ENCODE measurements at places on chromosomes 6 and 20.
A peak's percentile ranks its signal among the peaks of the same experiment; 100 is the strongest.

- H3K27me3 ChIP-seq = no peaks in the 10 kb centered on the region
- H3K4me1 ChIP-seq = peaks cover 55% of the 10 kb centered on the region
These were observed 105.9 kb upstream of the PRSS16 start for GRCh38 chr6:27141529-27142015.

GRCh38 chr6:186340-186965 lies 105.8 kb upstream of the DUSP22 start:
- DNase-seq = no peak
- peaks cover 41% of the 10 kb centered on the region for H3K4me1 ChIP-seq
- no peak overlapping the region for H3K4me3 ChIP-seq
- H3K36me3 ChIP-seq = no peaks in the 10 kb centered on the region

DNA sequence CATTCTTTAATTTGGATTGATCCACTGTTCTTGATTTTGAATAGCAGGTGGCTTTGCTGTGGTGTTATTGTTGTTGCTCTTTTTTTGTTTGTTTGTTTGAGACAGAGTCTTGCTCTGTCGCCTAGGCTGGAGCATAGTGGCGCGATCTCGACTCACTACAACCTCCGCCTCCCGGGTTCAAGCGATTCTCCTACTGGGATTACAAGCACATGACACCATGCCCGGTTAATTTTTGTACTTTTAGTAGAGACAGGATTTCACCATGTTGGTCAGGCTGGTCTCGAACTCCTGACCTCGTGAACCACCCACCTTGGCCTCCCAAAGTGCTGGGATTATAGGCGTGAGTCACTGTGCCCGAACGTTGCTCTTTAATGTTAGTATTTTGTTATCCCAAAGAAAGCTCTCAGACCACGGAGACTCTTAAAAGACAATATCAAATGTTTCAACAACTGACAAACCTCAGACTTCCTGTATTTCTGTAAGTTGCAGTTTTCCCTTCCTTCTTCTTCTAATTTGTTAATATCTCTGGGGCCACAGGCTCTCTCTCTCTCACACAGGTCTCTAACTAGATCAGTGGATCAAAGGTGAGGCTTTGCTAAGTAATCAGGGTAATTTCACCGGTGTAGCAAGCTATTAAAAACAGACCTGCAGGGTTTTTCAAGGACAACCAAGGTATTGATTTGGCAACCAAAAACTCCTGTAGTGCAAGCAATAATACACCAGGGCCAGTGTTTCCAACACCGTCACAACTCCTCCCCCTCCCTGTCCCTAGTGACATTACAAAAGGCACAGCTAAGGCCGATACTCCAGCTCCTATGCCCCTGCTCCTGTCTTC lies 48.8 kb upstream of the ZNF217 start:
- H3K27me3 ChIP-seq = no peaks in the 10 kb centered on the region
- peak overlapping the region; percentile 95 for H3K27ac ChIP-seq
- peak overlapping the region; percentile 65 for H3K4me3 ChIP-seq
- H3K4me1 ChIP-seq = peaks cover 59% of the 10 kb centered on the region
- H3K36me3 ChIP-seq = no peaks in the 10 kb centered on the region
- peak; percentile 70 for DNase-seq

GRCh38 chr6:70258483-70258882 lies 44.4 kb downstream of the COL9A1 start:
- H3K4me3 ChIP-seq = no peak overlapping the region
- H3K36me3 ChIP-seq = no peaks in the 10 kb centered on the region
- no peaks in the 10 kb centered on the region for H3K4me1 ChIP-seq
- no peak overlapping the region for H3K27ac ChIP-seq
- no peak for DNase-seq
- no peaks in the 10 kb centered on the region for H3K27me3 ChIP-seq

DNA sequence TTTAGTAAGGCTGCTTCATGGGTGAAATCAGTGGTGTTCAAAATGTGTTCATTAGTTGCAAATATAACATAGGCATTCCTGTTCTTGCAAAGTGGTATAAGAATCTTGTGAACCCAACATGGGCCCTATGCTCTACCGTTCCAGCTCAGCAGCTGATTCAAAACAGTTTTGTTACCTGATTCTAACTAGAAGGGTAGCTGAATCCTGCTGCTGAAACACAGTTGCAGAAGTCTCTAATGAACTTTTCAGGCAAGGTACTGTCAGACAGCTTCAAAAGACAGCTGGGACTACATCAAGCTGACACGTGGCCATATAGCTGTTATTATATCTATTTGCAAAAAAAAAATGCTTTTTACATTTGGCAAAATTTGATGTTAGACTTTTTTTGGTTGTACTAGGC lies 22.7 kb downstream of the THEMIS start:
- H3K4me3 ChIP-seq = no peak overlapping the region
- H3K36me3 ChIP-seq = peaks cover 53% of the 10 kb centered on the region
- H3K27me3 ChIP-seq = no peaks in the 10 kb centered on the region
- no peak overlapping the region for H3K27ac ChIP-seq
- peaks cover 57% of the 10 kb centered on the region for H3K4me1 ChIP-seq
- no peak for DNase-seq

- no peak overlapping the region for H3K27ac ChIP-seq
- peaks cover 47% of the 10 kb centered on the region for H3K36me3 ChIP-seq
- DNase-seq = no peak
- no peak overlapping the region for H3K4me3 ChIP-seq
- H3K4me1 ChIP-seq = peaks cover 44% of the 10 kb centered on the region
- no peaks in the 10 kb centered on the region for H3K27me3 ChIP-seq
These were observed 64.7 kb downstream of the KCNS1 start for GRCh38 chr20:45036044-45036755.

DNA sequence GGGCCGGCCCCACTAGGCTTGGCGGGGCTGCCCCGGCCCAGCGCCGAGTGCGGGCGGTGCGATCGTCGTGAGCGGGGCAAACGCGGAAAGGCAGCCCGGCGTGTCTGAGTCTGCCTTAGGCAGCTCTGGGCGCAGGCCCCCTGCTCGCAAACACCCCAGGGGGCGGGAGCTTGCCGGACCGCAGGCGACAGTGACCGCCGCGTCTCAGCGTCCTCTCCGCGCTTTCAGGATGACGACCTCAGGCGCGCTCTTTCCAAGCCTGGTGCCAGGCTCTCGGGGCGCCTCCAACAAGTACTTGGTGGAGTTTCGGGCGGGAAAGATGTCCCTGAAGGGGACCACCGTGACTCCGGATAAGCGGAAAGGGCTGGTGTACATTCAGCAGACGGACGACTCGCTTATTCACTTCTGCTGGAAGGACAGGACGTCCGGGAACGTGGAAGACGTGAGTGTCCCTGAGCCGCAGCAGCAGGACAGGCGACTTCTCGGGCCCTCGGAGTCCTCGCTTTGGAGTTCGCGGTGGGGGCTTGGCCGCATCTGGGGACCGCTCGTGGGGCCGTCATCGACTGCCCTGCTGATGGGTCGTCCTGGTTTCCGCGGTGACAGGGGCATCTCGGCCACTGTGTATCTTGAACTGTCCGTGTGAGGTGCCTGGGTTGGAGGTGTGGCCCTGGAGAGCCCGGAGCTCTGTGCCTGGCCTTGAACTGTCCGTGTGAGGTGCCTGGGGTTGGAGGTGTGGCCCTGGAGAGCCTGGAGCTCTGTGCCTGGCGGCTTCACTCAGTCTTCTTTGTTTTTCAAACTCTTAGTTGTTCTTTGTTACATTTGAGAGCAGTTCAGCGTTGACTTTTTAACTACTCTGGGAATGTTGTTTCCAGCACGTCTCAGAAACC lies 786 bp downstream of the ADRM1 start:
- H3K4me3 ChIP-seq = peak overlapping the region; percentile 94
- H3K27ac ChIP-seq = peak overlapping the region; percentile 89

DNA sequence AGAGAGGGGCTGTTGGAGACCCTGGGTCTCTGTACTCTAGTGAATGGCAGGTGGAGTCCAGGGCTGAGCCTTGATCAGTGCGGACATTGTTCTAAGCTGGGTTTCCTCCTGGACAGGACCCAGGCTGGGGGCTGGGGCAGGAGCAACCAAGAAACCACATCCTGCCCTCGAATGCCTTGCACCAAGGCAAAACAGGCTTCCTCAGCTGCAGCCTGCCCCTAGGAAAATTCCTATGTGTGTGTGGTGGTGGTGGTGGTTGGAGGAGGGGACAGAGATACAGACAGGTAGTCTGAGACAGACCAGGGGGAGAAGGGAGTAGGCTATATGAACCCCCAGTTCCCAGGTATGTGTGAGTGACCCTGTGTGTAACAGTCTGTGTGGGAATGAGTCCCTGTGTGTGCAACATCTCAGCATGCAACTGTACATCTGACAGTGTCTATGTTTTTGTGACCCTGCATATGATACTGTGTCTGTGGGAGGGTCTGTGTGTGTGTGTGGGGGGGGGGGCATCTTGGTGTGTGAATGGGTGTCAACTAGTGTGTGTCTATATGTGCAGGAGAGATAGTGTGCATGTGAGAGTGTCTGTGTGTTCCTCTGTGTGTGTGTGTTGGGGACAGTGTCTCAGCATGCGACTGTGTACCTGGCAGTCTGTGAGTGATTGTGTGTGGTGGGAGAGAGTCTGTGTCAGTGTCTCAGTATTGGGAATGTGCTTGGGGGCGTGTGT lies 3.0 kb downstream of the GLP1R start:
- no peak overlapping the region for H3K4me3 ChIP-seq
- peaks cover 11% of the 10 kb centered on the region for H3K4me1 ChIP-seq
- no peaks in the 10 kb centered on the region for H3K36me3 ChIP-seq
- DNase-seq = no peak
- H3K27ac ChIP-seq = no peak overlapping the region

DNA sequence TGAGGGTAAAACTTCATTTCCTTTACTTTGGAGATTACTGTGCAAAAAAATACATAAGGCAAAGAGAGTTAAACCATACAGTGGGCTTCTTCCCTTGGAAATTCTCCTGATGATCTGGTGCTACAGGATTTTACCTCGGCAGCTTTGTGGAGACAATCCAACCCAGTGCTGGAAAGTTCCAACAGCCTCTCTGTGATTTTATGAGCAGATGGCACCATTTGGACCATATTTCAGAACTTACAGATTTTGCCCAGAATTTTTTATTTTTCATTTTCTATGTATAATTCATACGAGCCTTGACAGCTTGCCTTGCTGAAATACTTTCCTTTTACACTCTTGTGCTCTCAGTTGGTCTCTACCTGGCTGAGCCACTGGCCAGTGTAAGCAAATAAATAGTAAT lies 43.3 kb upstream of the TNFRSF21 start:
- H3K27me3 ChIP-seq = peaks cover 10% of the 10 kb centered on the region
- no peak overlapping the region for H3K27ac ChIP-seq
- no peaks in the 10 kb centered on the region for H3K4me1 ChIP-seq
- no peaks in the 10 kb centered on the region for H3K36me3 ChIP-seq
- no peak for DNase-seq

DNA sequence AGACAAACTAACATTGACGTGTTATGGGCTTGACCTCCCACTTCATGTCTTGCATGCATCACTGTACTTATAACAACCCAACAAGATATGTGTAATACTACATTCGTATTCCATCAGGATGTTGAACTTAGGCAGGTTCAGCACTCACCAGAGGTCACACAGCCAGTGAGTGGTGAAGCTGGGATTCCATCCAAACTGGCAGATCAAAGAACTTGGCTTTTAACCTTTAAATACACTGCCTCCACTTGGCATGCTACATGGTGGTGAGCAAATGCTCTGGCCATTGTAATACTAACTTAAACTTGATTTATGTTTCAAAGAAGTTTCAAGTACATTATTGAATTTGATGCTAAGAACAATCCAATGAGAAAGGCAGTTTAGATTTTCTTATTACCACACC lies 10.7 kb upstream of the HDDC2 start:
- DNase-seq = no peak
- peaks cover 6% of the 10 kb centered on the region for H3K27me3 ChIP-seq
- H3K27ac ChIP-seq = no peak overlapping the region
- H3K4me3 ChIP-seq = no peak overlapping the region
- no peaks in the 10 kb centered on the region for H3K36me3 ChIP-seq
- H3K4me1 ChIP-seq = peaks cover 6% of the 10 kb centered on the region

DNA sequence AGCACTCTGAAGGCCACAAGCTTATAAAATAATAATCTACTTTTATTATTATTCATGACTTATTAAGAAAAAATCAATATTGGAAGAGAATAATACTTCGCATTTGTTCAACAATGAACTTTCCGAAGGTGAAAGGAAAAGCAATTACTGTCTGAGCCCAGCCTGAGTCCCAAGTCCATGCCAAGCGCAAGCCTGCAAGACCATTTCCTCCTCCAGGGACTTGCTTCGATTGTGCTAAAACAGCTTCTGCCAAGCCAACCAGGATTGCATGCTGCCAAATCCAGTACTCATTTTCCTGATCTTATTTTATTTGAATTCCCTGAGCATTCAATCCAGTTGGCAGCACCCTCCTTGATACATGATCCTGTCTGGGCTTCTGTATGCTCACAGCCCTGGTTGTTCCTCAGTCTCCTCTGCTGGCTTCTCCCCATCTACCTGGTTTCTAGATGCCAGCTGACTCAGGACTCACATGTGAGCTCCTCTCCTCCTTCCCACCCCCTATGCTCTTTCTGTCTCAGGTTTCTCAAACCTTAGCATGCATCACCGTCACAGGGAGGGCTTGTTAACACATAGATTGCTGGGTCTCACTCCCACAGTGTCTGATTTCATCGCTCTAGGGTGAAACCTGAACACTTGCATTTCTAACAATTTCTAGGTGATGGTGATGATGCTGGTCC lies 55.9 kb upstream of the PSMF1 start:
- H3K27ac ChIP-seq = no peak overlapping the region
- no peaks in the 10 kb centered on the region for H3K36me3 ChIP-seq
- no peaks in the 10 kb centered on the region for H3K4me1 ChIP-seq

- no peak overlapping the region for H3K27ac ChIP-seq
- H3K4me3 ChIP-seq = no peak overlapping the region
- no peaks in the 10 kb centered on the region for H3K4me1 ChIP-seq
These were observed 18.1 kb upstream of the ILRUN start for GRCh38 chr6:34714663-34715062.

DNA sequence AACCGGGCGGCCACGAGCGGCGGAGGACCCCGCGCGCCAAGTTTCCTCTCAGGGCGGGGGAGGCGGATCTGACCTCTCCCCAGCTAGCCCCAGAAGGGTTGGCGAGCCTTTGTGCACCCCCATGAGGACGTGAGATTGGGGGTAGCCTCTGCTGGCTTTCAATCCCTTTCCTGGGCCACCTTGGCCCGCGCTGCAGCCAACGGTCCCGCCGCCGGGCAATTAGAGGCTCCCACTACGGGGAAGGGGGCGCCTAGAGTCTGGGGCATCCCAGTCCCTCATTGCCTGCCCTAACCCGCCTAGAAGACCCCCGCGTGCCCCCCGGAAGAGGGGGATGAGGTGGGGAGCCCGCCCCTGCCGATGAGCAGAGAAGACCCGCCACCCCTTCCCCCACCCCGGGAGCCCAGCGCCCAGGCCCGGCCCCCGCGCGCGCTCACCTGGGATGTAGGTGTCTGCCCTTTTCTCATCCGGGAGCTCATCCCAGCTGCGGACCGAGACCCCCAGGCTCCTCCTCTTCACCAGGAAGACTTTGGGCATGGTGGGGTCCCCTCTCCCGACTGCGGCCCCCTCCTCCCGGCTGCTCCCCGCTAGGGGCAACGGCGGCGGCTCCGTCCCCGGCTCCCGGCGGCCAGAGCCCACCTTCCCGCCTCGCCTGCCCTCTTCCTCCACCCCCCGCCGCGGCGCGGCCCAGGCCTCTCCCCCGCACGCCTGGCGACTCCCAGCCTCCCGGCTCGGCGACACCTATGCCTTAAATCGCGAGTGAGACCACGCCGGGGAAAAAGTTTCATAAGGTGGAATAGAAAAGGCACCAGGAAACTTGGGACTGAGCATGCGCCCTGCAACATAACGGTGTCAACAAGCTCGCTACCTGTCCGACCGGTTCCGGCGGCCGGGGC lies at the start of gene OVOL2:
Gene OVOL2, minus strand, starts transcription at position 816 of the 893 bp plus-strand sequence. Its CDS starts 282 bp downstream, at position 534.
- peak within 1 kb of the TSS; percentile 57 for H3K4me3 ChIP-seq
- peaks cover 11% of the 10 kb centered on the region for H3K4me1 ChIP-seq
- H3K36me3 ChIP-seq = no peaks in the 10 kb centered on the region

- H3K4me1 ChIP-seq = no peaks in the 10 kb centered on the region
- no peaks in the 10 kb centered on the region for H3K36me3 ChIP-seq
- H3K27ac ChIP-seq = no peak overlapping the region
- DNase-seq = no peak
- no peak overlapping the region for H3K4me3 ChIP-seq
These were observed 1.4 kb downstream of the PHACTR1 start for GRCh38 chr6:12718015-12718414.

Data from activated naive CD4-positive, alpha-beta T cell treated with anti-CD3 and anti-CD28 coated beads, Interleukin-2, amount 10 ng/mL, durations not matched to agents 7 days and 5 days (primary cell).